Stimulated activated CD4-positive, alpha-beta T cell treated with anti-CD3 and anti-CD28 coated beads, TNF-alpha, amount 100 ng/mL, for 48 hours (primary cell): ENCODE measurements at places on chromosomes 7 and 10.

DNA sequence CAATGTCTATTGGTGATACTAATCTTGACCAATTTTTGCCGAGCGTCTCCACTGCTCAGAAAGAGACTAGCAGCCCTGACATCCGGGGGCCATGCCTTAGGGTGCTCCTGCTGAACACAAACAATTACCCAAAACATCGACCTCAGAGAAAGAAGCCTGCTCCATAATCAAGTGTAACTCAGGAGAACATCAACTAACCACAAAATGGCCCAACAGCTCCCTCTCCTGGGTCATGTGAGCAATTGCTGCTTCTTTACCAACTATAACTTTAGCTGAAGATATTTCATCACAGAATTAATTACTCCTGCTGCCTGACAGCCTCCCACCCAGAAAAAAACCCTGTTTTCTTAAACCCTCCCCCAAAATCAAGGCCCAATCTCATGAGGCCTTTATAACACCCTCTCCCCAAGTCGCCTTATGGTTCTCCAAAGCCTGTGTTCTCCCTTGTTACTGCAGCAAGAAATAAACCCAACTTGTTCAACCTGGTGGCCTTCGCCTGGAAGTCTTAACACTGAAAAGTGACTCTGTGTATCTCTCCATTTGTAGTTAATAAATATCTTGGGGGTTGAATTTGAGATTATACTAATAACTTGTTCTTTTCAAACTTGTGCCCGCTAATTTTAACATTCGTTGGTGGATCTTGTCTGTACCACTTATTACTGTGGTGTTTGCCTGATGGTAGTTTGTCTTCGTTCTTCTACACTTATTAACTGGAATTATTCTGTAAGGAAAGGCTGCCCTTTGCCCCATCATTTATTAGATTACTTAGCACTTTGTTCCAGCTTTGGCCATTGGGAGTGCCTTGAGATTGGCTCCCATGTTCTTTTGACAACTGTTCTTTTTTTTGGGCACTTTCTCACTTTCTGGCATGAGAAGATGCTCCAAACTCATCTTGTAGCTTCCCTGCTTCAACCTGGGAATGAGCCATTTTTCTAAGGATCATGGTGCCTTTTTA lies 21.2 kb upstream of the RAMP3 start:
- peak; percentile 42 for DNase-seq

GRCh38 chr7:155524018-155524556 lies 22.3 kb downstream of the CNPY1 start:
- DNase-seq: no peak

DNA sequence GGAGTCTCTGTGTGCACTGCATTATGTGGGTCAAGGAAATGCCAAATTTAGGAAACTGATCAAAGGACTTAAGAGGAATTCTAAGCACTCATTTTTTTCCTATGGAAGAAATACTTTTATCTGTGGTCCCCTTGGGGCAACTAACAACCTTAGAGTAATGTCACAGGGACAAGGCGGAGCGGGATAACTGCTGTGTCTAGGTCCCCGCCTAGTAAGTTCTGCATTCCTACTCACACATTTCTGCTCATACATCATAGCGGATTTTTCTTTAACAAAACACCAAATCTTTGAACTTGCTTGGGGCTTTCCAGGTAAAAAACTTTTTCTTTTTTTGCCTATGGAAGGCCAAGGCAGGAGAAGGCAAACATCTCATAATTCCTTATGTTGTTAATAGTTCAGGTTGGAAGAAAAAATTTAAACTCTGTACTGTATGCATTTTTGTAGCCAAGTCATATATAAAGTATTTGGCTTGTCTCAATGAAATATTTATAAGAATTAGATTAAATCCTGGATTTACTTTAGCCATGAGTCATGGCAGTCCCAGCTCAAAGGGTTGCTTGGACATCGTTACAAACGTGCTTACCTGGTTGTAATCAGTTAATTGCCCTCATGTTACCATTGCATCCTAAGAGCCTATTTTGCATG lies 285.0 kb downstream of the PHTF2 start:
- no peak for DNase-seq

GRCh38 chr7:105353752-105354328 lies 34.9 kb downstream of the SRPK2 start:
- no peak for DNase-seq

DNA sequence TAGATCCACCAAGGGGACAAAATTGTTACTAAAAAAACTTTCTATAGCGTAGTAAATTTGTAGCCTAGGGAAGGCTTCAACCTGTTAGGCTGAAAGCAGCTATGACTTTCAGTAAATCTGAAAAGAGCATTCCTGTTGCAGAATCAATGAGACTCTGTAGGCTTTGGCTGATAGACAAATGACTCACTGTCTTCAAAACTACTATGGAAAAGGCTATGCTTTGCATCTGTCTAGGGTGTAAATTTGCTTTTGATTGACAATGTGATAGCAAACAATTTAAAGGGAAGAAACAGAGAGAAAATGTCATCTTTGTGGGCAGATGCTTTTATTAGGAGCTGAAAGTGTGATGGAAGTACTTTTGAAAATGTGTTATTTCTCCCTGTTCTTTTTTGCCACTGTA lies 60.6 kb downstream of the ARL5B start:
- no peak for DNase-seq

DNA sequence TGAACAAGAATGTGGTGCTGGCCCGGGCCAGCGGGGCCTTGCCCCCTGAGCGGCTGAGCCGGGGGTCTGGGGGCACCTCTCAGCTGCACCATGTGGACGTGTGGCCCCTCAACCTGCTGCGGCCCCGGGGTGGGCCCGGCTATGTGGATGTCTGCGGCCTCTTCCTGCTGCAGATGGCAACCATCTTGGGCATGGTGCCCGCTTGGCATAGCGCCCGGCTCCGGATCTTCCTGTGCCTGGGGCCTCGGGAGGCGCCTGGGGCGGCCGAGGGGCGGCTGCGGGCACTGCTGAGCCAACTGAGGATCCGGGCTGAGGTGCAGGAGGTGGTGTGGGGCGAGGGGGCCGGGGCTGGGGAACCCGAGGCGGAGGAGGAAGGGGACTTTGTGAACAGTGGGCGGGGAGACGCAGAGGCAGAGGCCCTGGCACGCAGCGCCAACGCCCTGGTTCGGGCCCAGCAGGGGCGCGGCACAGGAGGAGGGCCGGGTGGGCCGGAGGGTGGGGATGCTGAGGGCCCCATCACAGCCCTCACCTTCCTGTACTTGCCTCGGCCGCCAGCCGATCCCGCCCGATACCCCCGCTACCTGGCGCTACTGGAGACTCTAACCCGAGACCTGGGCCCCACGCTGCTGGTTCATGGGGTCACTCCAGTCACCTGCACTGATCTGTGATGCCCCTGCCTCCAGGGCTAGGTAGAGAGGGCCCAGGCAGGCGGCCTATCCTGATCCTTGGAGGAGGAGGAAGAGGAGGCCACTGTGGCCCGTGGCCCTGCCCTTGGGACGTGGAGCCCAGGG lies 1.1 kb upstream of the TRIP6 start:
- no peak for DNase-seq

GRCh38 chr10:79178614-79179163 lies 109.9 kb downstream of the ZMIZ1 start:
- DNase-seq: no peak

GRCh38 chr10:75976681-75977080 lies 545.3 kb downstream of the LRMDA start:
- no peak for DNase-seq

GRCh38 chr7:149362696-149363095 lies 98.2 kb downstream of the ZNF777 start:
- DNase-seq: no peak

DNA sequence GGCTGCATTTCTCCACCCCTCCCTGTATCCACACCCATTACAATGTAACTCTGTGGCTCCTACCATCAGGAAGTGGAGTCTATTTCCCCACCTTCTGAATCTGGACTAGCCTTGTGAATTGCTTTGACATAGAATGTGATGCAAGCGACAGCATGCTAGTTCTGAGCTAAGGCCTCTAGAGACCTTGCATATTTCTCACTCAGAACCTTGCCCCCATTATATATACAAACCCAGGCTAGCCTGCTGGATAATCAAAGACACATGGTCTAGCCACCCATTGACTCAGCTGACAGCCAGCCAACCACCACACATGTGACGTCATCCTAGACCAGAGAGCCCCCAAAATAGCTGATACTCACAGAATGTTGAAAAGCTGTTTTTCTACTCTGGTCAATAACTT lies 77.9 kb downstream of the CCDC71L start:
- no peak for DNase-seq

DNA sequence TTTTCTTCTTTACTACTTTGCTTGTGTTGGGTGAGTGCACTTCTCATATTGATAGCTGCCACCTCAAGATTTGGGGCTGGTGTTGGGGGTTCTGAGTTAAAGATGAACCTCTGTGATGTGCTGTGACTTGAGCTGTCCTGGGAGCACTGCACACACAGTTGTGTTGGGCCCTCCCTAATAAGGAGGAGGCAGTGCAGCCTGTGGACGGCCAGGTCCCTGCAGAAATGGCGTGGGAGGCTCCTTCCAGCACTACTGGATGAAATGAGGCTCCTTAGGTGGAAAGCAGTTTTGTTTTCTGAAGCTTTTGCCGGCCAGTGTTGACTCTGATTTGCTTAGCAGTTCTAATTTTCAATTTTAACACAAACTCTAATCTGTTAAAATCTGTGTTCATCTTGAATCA lies 44.0 kb downstream of the WDR37 start:
- no peak for DNase-seq

- no peak for DNase-seq
Observed at GRCh38 chr10:131724891-131725580, 175.8 kb upstream of the PPP2R2D start.

DNA sequence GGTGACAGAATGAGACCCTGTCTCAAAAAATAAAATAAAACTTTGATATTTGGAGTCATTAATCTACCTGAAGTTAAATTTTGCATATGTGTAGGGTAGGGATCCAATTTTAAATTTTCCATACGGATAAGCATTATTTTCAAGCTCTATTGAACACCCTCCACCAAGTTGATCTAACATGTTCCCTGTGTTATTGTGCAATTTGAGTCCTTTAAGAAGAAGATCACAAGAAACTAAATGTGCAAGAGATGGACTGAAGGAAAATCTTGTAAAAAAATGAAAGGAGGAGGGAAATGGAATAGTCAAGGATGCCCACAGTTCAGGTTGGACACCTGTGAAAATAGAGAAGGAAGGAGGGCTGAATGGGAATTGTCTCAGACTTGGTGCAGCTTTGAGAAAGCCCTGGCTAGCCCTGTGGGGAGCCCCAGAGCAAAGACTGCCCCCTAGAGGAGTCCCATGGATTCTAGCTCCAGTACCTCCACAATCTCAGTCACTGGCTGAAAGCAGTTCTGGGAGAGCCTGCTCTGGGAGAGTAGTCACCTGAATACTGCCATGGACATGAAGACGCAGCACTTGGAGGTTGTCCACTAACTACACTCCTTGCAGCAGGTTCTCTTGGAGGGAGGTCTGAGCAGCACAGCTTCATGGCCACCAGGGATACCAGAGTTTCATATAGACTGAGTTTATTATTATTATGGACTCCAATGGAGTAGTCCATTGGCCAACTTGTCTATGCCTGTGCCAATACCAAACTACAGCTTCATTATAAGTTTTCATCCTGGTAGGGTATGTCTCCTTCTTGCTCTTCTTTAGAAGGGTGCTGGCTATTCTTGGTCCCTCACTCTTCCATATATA lies 5.7 kb upstream of the TIAL1 start:
- no peak for DNase-seq

DNA sequence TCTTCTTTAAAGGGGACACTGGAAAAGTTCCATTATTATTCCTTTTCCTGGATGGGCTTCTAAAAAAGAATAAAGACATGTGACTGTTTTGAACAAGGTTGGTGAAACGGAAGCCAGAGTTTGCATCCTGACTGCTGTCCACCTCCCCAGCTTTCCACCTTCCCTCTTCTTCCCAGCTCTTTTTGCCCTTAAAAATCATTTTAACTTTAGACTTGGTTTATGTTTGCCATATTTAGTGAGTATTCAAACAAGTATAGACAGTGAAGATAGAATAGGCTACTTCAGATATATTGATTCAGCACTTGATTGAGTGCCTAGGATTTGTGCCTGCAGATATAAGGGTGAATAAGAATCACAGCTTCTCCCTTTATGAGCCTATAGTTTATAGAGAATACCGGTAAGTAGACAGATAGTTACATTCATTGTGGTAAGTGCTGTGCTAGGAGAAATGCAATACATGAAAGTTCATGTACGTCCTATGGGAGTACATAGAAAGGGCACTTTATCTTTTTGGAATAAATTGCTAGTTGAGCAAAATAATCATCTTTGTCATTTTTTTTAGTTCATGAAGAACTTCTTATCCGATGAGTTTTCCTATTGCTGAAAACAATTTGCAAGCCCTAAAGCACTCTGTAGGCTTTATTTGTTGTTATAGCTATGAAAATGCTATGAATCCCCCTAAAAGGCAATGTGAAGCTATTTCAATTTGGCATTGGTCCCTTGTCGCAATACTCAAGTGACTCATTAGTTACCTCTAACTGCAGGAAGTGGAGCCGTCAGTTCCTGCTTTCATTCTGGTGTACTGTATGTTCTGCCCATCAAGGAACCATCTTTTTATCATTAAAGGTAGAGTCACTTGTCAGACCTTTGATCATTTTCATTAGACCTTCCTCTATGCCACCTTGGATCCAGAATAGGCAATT lies 57.2 kb upstream of the STRIP2 start:
- no peak for DNase-seq

- DNase-seq: no peak
Observed at GRCh38 chr7:116232350-116232749, 22.0 kb downstream of the TES start.

DNA sequence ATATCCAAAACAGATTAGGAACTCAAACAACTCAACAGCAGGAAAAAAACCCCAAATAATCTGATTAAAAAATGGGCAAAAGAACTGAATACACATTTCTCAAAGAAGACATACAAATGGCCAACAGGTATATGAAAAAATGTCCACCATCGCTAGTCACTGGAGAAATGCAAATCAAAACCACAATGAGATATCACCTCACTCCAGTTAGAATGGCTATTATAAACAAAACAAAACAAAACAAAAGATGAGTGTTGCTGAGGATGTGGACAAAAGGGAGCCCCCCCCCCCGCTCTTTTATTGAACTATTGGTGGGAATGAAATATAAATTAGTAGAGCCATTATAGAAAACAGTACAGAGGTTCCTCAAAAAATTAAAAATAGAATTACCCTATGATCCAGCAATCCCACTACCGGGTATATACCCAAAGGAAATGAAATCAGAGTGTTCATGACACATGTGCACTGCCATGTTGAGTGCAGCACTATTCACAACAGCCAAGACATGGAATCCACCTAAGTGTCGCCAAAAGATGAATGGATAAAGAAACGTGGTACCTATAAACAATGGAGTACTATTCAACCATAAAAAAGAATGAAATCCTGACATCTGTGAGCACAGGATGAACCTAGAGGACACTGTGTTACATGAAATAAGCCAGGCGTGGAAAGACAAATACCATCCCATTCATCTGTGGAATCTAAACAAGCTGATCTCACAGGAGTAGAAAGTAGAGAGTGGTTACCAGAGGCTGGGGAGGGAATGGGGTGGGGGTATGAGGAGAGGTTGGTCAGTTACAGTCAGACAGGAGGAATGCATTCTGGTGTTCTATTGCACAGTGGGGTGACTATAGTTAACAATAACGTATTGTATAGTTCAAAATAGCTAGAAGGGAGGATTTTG lies 78.1 kb upstream of the RHEB start:
- DNase-seq: no peak

- no peak for DNase-seq
Observed at GRCh38 chr7:151629713-151630272, 110.1 kb upstream of the RHEB start.

- no peak for DNase-seq
Observed at GRCh38 chr10:18860631-18861240, 187.9 kb upstream of the MALRD1 start.

GRCh38 chr7:86149024-86149665 lies 494.6 kb upstream of the GRM3 start:
- DNase-seq: no peak
